Stimulated activated CD8-positive, alpha-beta memory T cell treated with anti-CD3 and anti-CD28 coated beads, Interleukin-4, amount 100 ng/mL, for 1 hour (primary cell): ENCODE measurements at places on chromosomes 4 and X.

GRCh38 chr4:71526637-71527406, 188.0 kb downstream of the SLC4A4 start:
- DNase-seq = no peak

DNA sequence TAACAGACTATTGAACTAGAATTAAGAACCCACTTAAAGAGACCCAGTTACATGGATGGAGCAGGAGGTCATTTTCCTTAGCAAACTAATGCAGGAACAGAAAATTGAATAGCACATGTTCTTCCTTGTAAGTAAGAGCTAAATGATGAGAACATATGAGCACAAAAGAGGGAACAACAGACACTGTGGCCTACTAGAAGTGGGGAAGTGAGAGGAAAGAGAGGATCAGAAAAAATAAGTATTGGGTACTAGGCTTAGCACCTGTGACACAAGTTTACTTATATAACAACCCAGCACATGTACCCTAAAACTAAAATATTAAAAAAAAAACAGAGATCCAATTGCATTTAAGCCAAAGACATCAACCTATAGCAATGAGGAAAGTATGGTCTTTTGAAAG, 26.2 kb downstream of the ARAP2 start:
- DNase-seq = no peak

DNA sequence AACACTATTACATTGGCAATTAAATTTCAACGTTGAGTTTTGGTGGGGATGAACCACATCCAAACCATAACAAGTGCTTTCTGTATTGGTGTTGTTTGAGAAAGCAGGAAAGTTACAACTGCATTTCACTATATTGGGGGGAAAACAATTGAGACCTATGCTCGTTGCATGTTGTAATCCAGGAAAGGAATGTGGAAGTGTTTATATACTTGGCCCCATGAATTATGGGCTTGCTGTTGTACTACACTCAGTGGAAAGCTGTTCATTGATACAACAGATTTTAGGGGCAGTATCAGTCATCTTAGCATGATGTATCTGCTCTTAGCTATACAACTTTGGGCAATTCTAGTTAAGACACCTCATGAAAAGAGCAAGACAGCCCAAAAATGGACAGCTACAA, 52.4 kb downstream of the KLHL5 start:
- no peak for DNase-seq

DNA sequence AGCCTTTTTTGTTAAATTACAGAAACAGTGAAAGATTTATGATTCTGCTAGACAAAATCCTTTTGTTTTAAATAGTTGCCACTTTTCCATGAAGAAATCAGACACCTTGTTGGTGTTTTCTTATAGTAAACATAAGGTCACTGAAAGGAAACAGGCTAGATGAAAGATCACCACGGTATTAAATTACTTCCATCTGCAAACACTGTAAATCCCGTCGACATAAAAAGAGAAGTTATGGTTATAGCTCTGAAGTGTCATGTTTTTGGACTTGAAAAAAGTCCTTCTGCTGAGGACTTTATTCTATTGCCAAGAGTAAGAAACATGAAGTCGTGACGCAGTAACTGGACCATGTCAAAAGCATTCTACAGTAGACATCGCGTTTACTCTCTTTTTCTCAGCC, 567.6 kb upstream of the SLIT2 start:
- DNase-seq = no peak

DNA sequence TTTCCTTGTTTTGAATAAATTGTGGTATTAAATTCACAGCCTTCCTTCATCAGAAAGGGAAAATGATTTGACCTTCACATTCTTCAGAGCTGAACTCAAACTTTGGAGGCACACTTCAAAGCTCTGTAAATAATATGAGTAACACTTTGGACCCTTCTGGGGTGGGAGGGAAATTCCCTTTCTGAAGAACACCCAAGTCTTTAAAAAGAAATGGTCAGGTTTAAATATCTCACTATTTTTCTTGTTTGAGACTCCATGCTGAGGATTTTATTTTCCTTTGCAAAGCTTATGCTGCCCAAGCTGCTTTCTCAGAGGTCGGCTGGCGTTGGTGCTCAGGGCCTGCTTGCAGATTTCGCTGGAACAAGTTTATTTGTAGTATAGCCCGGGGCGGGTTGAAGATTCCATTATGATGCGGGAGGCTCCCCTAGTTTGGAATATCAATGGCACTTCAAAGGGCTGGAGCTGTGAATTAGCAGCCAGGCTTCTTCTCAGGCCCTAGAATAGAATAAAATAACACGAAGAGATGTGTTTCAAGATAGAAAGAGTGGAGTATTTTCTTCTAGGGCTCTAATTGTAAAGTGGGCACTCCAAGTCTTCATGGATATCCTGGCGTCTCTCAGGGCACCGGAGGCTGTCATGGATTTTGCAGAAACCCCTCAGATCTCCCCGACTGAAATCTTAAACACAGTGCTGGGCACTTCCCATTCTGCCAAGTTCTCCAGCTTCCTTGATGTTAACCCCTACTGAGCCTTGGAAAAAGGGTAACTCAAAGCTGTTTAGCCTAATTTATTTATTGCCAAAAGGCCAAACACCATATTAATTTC, 315.6 kb downstream of the GPAT3 start:
- no peak for DNase-seq

DNA sequence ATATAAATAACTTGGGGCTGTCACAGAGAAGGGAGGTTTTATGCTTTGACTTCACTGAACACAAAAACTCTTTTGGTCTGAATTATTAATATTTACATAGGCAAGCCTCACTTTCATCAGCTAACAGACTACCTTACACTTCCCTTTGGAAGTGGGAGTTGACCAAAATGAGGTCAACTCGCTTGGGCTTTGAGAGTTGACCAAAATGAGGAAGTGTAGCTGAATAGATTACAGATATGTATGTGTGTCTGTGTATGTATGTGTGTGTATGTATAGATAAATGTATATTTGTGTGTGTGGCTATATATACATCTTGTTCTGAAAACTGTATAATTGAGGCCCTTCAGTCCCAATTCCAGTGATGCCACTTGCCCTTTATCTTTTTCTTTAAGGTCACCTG, 113.3 kb upstream of the IL13RA1 start:
- no peak for DNase-seq

- no peak for DNase-seq
These were observed 37.4 kb upstream of the GRPEL1 start for GRCh38 chr4:7105276-7105675.

- DNase-seq = no peak
These were observed 106.6 kb upstream of the WDR44 start for GRCh38 chrX:118239178-118239870.

DNA sequence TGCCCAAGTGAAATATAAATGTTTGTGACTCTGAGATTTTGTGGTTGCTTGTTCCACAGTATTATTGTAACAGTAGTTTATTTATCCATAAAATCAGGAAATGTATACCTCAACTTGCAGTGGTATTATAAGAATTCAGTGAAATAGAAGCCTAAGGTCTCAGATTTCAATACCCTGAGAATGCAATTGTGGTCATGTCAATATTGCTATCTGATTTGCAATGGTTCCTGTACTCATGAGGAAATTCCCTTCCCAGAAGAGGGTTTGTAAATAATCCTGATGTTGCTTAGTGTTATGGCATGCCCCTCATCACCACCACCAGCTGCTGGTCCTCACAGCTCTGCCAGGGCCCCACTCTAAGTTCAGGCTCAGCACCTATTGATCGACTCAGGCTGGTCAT, 67.8 kb downstream of the SLC34A2 start:
- no peak for DNase-seq

DNA sequence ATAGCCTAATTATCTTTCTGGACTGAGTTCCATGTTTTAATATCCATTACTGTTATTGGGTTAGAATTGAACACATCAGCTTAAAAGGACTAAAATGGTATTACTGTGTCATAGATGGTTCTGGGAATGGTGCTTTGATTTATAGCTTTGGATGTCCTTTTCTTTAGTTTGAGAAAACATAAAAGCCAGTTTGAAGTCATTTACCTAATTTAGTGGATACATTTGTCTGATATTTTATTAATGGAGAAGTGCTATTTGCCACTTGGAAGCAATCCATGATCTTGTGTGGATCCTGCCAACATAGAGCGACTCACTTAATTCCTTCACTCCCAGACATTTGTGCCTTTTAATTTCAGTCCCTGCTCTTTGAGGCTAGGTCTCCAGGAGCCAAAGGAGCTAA, 212.4 kb upstream of the PACRGL start:
- DNase-seq = no peak

DNA sequence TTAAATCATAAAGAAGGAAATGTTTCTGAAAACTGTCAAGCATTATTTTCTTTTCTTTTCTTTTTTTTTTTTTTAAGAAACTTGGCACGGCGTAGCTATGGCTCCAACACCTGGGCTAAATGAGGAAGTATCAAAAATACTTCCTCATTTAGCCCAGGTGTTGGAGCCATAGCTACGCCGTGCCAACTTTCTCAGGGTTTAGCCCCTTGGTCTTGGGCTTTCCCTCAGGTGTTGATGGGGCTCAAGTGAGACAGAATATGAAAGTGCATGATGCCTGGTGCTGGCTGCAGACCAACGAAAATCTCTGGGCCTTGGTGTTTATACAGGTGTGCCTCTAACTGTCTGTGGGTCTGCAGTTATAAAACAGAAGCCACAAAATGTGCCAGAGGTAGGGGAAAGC, 132.7 kb downstream of the ARHGAP24 start:
- DNase-seq = no peak

DNA sequence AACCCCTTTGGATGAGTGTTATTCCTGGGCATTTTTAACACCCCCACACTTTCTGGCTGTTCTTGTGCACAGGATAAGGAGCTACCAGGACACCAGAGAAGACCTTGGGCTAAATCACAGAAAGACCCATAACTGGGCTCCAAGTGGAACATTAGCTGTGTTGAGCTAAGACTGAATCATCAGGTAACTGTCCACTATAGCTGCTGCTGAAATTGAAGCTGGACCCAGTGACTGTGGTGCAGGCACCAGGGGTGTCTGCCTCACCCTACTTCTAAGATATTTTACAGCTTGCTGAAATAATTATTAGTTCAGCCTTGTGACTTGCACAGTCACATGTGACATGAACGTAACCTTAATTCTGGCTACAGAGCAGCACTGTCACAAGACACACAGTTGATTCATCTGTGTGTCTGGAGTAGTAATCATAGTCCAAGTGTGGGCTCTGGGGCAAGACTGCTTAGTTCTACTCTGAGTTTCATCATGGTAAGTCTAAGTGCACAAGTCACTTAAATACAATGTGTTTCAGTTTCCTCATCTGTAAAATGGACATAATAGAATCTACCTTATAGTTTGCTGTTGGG, 127.4 kb downstream of the SLC39A8 start:
- DNase-seq = no peak

GRCh38 chr4:158020176-158020575, 152.6 kb downstream of the GASK1B start:
- no peak for DNase-seq

DNA sequence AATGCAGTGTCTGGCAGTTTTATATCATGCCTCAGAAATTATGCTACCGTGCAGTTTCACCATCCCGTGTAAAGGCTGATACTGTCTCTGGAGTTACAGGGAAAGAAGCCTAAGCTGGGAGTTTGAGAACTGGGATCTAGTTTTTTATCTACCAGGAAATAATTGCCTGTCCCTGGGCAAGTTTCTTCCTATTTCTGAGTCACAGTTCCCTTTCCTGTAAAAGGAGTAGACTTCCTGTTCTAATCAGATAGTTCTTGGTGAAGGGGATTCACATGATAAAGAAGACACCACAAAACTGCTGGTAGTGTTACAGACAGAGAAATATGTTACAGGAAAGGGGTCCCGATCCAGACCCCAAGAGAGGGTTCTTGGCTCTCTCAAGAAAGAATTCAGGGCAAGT, 17.1 kb downstream of the HERC3 start:
- no peak for DNase-seq

DNA sequence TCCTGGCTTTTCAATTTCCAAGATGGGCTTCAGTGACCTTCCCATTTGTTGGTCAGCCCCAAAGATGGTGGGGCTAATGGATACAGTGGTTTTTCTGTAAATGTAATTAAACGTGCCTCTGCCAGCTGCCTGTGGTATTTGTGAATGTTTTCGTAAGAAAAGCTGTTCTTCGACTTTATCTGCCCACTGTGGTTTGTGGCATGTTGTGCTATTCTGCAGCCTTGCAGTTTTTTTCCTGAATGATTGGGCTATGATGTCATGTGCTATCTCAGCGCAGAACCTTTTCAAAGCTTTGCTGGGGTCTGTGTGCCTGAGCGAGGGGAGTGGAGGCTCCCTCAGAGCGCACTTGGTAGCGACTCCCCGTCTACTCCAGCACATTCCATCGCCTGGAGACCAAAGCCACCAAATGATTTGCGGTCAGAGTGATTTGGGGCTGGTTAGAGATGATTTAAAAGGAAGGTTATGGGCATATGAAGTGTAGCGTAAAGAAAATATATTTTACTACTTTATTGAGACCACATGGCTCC, 137.5 kb downstream of the PALLD start:
- DNase-seq = no peak

GRCh38 chrX:118066867-118067515, 49.6 kb downstream of the KLHL13 start:
- DNase-seq = no peak

DNA sequence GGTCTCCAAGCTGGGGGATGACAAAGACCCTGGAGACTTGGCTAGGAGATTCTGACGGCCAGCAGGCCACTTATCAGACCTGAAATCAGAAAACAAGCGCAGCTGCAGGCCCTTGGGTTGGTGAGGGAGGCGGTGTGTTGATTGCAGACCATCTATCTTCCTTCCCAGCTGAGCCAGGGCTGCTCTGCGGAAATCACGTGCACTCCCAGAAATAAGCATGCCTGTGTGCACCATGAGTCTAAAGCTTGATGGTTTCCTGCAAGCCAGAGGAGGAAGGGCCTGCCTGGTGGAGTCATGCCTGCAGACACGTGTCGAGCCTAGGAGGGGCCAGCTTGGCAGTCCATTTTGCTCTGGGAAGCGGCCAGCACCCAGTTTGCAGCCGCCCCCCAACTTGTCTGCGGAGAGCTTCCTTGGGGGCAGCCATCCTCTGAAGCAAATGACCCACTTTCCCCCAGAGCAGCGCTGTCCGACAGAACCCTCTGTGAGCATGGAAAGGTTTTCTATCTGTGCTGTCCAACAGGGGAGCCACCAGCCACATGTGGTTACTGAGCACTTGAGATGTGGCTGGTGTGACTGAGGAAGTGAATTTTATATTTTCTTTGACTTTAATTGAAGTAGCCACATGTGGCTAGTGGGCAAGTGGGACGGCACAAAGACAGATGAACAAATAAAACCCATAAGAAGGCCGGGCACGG, 175.7 kb upstream of the BCOR start:
- no peak for DNase-seq

- no peak for DNase-seq
These were observed 331.5 kb upstream of the PABPC4L start for GRCh38 chr4:134533068-134533467.

DNA sequence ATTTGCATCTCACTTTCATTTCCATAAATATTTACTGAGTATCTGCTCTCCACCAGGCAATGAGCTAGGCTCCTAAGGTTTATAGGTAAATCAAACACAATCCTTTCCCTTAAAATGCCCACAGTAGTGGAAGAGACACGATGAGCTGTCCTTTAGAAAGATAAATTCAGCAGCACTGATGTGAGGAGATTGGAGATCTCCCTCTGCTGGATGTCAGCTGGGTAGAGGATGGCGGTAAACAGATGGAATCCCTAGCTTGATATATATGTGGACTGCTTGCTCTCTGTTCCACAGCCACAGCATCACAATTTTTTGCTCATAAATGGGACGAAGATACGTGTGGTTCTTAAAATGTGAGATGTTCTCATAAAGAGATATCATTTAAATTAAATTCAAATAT, 216.4 kb upstream of the RASGEF1B start:
- no peak for DNase-seq

GRCh38 chrX:12139934-12140611, 1.8 kb downstream of the FRMPD4 start:
- DNase-seq = no peak
